ENCODE measurements at places on chromosomes 13 and 19.

- no peak for DNase-seq
These were observed 65.3 kb downstream of the DCT start for GRCh38 chr13:94414141-94414540.

GRCh38 chr19:2110822-2111221 is 14.1 kb downstream of the IZUMO4 start:
- no peak for DNase-seq

DNA sequence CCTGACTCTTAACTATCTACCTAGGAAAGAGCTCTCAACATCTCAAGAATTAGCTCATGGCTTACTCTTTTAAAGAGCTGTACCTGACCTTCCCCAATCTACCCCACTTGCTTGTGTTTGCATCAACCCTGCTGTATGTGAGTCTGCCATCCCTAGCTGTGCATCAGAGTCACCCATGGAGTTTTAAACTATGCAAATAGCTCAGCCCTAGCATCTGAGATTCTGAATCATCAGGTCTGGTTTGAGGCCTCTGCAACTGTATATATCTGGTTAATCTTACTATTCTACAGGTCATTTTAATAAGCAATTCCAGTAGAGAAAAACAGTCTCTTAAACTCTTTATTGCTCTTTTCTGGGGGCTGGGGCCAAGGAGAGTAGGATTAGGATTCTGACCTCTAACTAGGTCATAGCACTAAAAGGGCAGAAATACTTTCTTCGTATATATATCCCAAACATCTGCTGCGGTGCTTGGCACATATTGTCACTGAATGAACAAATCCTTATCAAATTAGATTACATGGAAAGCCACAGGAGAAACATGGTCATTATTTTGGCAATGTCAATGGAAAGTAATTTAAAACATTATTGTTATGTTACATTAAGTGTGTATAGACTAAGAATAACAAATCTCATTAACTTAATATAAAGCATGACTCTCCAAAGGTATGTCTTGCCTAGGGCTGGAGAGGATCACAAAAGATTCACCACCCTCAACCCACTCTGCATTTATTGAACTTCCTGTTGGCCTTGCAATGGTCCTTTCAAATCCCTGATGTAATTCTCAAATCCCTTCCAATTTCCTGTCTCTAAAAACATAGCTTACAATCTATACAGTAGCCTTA is 232.2 kb downstream of the DACH1 start:
- DNase-seq = no peak

DNA sequence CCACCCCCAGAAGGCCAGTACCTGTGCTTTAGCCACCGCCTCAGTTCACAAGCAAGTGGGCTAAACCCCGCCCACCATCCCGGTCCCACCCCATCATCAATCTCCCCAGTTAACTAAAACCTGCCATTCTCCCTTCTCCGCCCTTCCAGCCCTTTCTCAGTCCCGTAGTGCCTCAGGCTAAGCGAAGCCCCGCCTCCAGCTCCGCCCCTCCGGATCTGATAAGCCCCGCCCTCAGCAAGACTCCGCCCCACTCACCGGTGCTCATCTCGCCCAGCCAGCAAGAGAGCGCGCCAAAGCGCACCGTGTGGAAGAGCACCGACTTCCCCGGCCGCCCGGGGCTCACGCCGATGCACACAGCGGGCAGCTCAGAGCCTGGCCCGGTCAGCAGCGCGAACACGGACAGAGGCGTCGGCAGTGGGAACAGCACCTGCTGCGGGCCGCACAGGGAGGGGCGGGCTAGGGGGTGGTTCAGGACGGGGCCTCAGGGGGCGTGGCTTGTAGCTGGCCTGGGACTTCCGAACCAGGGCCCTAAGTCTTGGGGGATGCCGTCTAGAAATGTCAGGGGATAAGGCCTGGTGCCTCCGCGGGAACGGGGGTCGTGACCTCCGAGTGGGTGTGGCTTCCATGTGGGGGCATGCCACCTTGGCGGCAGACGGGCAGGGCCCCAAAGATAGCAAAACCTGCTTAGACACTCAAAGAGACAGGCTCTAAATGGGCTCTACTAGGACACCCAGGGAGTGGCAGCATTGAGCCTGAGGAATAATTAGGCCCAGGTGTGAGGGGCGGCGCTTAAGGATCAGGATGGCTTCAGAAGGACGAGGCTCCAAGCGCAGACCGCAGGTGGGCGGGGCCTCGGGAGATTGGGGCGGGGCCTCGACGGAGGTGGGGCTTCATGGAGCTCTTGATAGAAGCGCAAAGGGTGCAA is 21.4 kb downstream of the MAP4K1 start:
- peak; percentile 47 for DNase-seq

DNA sequence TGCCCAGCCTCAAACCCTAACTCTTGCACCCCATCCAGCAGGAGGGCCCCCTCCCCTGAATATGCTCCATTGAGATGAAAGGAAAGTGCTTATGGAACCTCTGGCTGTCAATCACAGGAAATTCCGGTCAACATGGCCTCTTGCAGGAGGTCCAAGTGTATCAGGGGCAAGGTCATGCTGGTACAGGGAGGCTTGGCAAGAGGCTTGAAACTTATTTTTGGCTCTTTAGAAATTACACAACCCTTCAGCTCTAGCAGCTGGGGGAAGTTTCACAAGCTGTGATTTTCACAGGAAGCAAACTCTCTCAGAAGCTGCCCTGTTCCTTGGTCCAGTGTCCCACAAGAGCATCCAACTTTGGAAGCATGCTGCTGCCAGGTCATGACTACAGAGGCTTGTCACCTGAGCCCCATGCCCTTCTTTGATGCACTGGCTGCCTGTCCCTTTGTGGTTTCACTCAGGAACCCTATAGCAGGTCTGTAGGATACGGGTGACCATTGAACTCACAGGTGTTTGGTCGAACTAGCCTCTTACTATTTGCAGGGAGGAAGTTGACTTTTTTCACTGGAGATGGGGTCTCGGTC is 8.4 kb downstream of the ASF1B start:
- no peak for DNase-seq

- DNase-seq = no peak
These were observed 231.1 kb upstream of the SERP2 start for GRCh38 chr13:44142540-44142867.

DNA sequence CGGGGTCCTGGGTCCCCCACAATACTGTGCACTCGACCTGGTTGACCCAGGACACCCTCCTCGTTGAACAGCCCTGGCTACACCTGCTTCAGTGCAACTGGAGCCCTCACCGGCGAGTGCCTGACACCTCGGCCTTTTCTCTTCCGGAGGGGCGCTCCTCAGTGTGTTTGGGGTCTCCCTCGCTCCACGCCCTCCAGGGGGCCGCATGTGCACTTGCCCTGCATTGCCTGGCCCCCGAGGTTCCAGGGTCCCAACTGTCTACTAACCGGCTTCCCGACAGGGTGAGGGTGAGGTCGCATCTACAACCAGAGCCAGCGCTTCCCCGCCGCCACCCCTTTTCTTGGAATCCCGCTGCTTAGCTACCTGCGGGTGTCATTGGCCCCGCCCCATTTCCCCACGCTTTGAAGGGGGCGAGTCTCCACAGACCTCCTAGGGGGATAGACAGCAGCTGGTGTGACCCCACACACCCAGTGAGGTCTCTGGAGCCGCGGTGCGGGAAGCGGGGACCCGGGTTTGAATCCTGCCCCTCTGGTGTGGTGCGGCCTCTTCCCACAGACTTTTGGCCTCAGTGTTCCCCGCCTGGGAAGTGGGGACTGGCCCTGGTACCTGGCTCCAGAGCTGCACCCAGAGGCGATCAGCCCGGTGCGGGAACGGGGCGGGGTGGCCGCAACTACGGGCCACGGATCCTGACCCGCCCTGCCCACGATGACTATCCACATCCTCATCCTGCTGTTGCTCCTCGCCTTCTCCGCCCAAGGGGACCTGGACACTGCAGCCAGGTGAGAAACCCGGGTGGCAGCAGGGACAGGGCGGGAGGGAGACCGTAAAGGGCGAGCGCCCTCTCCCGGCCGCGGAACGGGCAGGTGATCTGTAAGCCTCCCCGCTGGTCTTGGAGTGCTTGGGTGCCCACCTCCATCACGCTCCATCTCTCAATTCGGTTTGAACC is at the start of gene ADM5:
TSS of gene ADM5 (plus strand) at position 462 of the 946 bp plus-strand sequence. CDS start at position 706, 244 bp downstream.
- DNase-seq = no peak

DNA sequence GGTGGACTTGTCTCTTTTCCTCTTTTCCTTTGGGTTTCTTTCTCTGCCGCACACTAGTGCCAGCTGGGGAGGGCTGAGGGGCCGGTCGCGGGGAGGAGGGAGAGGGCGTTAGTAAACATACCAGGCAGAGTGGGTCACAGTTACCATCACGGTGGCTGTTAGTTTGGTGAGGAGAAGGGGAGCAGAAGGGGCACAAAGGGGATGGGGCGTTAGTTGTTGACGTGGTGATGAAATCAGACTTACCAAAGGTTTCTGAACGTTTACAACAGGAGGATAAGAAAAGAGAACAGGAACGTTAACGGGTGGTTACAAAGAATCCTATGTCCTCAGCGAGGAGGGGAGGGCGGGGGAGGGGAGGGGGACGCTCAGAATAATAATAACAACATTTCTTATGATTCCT is 77.9 kb downstream of the PTPRS start:
- no peak for DNase-seq

DNA sequence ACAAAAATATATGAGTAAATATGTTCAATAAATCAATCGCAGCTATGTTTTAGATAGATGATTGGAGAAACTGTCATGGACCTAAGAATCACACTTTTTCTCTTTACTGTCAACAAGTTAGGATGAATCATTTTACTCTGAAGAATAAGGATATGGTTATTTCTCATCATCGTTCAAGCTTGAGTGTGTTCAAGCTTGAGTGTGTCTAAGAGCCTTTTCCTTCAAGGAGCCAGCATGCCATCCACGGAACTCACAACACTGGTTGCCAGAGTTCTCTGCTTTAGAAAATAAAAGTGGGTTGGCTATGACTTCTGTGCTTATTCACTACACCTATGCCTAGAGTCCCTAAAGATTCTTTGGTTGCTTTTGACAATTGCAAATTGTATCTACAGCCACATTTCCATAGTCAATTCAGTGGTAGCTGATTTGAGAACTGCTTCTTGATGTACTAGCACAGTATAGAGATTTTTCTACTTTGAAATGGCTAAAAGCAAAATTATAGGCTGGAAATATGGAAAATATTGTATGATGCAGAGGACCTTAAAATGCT is 58.1 kb upstream of the SCEL start:
- DNase-seq = no peak

DNA sequence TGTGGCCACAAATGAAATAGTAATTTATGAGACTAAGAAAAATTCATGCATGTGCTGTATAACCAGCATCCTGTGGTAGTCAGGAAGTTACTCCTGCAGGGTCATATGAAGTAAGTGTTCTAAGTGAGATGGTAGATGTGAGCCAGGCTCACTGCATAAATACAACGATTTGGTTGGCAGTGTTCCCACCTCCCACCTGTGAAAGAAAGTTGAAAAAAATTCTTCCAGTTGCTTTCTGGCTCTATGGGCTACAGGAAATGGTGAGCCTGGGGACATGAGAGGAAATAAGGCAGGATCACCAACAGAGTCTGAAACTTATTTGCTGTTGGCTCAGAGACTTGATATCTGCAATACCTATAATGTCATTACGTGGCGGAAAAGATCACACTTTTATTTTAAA is 301.7 kb upstream of the SPRY2 start:
- no peak for DNase-seq

GRCh38 chr13:43307921-43308433 is 284.6 kb downstream of the DNAJC15 start:
- DNase-seq = no peak

- no peak for DNase-seq
These were observed 15.9 kb upstream of the S1PR4 start for GRCh38 chr19:3162418-3163229.

GRCh38 chr19:10830370-10830769 is 5.6 kb downstream of the TMED1 start:
- DNase-seq = no peak

GRCh38 chr13:42305503-42305902 is 33.6 kb downstream of the AKAP11 start:
- no peak for DNase-seq

DNA sequence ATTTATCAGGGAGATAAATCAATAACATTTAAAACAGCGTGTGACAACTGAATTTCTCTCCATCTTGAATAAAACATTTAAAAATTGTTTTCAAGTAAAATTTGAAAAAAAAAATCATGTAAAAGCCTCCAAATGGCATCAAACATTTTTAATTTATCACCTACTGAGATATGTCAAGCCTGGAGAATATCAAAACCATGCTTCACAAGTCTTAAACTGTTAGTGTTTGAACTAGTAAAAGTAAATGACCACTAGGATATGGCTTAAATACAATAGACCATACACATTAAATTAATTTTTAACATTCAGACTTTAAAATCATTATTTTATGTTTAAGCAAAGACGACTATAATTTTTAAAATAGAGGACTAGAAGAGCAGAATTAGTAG is 281.9 kb downstream of the DCLK1 start:
- no peak for DNase-seq

- peak; percentile 43 for DNase-seq
These were observed 95.7 kb upstream of the SPRY2 start for GRCh38 chr13:80436571-80437169.

DNA sequence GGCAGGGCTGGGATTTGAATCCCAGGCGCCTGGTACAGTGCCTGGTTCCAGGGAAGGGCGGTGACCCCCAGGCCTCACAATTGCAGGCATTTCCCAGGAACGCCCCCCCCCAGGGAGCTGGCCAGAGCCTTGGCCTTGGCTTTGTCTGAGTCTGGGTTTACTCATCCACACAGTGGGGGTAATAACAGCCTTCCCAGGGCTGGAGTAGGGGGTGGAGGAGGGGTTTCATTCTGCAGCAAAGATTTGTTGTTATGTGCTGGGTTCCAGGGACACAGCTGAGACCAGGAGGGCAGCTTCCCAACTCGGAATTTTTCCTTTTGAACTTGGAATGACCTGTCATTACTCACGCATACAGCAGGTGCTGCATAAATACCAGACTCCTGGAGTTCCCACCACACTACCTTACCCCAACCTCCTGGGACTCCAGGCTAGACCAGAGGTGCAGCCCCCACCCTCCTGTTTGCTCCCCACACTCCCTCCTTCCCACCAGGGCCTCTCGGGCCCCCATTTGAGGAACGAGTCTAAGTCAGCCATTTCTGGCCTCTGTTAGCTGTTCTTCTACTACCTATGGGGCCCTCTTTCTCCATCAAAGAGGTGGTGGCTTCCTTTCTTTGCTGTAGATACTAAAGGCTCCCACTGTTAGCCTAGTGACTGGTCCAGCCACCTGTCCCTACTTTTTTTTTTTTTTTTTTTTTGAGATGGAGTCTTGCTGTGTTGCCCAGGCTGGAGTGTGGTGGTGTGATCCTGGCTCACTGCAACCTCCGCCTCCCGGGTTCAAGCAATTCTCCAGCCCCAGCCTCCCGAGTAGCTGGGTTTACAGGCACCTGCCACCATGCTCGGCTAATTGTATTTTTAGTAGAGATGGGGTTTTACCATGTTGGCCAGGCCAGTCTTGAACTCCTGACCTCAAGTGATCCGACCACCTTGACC is 1.6 kb upstream of the ADAMTS10 start:
- DNase-seq = no peak

GRCh38 chr13:113837560-113838355 is 26.1 kb downstream of the GAS6 start:
- no peak for DNase-seq

GRCh38 chr19:48405850-48406249 is 12.4 kb downstream of the GRIN2D start:
- no peak for DNase-seq

DNA sequence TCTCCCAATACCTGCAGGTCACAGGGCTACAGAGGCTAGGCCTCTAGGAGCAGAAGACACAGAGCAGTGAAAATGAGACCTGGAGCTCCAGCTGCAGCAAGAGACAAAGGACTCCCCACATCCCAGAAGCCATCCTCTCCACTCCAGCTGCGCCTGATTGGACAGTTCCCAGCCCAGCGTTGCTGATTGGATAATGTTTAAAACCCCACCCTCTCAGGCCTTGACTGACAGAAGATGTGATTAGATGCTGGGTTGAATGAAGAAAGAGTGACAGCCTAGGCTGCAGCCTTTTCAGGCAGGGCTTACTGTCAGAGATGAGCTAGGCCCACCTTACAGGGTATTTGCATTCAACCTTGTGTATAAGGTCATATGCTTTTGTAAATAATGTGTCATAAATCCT is 59.4 kb downstream of the ZNF708 start:
- no peak for DNase-seq
